ENCODE measurements at places on chromosomes 1 and 21.

DNA sequence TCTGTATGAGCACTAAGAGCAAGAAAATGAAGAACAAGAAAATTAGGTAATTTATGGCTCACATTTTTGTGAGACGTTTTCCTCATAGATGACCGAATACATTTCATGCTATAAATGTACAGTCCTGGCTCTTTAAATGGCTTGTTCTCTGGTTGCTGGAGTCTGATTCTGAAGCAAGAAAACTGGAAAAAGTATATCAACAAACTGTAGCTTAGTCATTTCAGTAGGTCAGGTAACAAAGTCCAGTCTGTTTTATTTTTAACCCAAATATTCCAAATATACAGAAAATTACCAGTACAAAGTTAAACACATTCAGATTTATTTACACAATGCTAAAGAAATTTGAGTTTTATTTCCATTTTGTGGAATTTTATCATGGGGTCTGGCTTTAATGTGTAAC lies 2.5 kb upstream of the MYBPHL start:
- DNase-seq: no peak

- no peak for DNase-seq
Measured at GRCh38 chr1:210347112-210347511, 18.4 kb downstream of the HHAT start.

DNA sequence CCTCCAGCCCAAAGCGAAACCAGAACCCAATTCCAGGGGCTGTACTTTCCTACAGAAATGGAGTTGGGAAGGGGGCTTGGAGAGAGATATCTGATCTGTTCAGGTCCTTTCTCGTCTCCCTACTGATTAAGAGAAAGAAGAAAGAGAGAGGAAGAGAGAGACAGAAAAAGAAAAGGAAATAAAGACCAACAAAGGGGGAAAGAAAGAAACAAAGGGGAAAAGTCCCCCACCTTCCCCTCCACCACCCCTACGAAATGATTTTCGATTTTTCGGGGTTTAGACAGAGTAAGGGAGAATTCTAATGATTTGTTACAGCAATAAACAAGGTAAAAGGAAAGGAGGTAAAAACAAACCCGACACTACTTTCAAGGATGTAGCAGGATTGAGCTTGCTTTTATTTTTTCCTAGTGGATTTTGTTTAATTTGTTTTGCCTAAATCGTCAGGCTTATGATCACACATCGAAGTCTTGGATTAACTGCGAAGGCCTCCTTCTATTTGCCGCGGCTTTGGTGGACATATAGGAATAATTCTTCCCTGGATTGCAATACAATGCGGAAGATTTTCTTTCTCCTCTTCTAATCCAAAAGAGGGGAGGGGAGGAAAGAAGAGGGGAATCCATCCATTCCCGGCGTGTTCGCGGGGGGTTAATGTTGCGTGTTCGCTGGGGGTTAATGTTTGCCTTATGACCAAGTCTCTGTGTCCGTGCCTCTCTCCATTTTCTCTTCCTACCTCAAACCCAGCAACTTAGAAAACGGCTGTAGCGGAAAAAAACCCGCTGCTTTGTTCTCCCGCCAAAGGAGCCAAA lies 1.9 kb downstream of the TAL1 start:
- DNase-seq: no peak

GRCh38 chr1:109632671-109633346 lies 13.2 kb downstream of the AMPD2 start:
- no peak for DNase-seq

- no peak for DNase-seq
Measured at GRCh38 chr1:158055854-158056253, 62.4 kb downstream of the KIRREL1 start.

- DNase-seq: no peak
Measured at GRCh38 chr1:77796695-77797405, 17.4 kb downstream of the MIGA1 start.

GRCh38 chr1:168531615-168532345 lies 12.0 kb downstream of the XCL2 start:
- no peak for DNase-seq

GRCh38 chr1:210360852-210361477 lies 32.3 kb downstream of the HHAT start:
- DNase-seq: peak; percentile 16

DNA sequence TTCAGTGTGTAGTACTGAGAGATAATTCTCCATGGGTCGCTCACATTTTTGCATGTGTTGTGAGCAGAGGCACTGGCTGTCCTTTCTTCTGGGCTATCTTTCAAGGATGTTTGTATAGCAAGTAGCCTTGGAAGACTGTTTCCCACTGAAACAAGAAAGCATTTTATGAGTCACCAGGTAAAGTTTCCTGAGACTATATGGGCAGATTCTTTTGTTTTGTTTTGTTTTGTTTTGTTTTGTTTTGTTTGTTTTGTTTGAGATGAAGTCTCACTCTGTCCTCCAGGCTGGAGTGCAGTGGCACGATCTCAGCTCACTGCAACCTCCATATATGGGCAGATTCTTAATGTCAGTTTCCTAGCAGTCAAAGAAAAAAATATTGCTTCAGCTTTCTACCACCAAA lies 912.6 kb downstream of the TTLL7 start:
- DNase-seq: no peak

- no peak for DNase-seq
Measured at GRCh38 chr1:203497269-203497777, 3.4 kb downstream of the OPTC start.

GRCh38 chr1:154342132-154342531 lies 16.8 kb downstream of the ATP8B2 start:
- DNase-seq: no peak

GRCh38 chr21:46188226-46189212 lies 4.3 kb upstream of the SPATC1L start:
- peak; percentile 41 for DNase-seq

DNA sequence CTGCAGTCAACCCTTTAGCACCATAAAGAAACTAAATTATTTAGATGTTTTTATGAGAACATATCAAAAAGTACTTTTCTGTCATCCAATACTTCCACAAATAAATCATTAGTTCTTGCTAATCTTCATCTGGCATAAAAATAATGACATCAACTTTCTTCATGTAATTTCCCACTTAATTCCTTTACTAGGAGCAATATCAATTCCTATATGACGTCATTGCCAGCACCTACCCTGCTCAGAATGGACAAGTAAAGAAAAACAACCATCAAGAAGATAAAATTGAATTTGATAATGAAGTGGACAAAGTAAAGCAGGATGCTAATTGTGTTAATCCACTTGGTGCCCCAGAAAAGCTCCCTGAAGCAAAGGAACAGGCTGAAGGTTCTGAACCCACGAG lies 116.9 kb downstream of the PTPRC start:
- DNase-seq: no peak

- DNase-seq: no peak
Measured at GRCh38 chr1:44418022-44418673, 13.1 kb downstream of the RNF220 start.

DNA sequence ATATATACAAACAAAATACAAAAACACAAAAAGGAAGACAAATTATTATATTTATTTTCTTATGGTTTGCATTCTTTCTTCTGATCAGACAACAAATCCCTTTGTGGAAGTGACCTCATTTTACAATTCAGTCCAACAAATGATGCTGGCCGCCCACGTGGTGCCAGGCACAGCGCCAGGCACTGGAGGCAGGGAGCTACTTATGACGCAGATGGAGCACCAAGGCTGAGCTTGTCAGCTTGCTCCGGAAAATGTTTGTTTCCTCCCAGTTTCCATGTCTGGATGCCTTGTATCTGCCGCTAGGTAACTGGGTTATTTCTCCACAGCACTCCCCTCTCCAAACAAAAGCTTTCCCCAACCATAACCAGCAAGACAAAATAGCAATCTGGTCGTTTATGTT lies 30.7 kb upstream of the CD34 start:
- no peak for DNase-seq

GRCh38 chr21:42234041-42234440 lies 15.1 kb downstream of the ABCG1 start:
- DNase-seq: no peak

GRCh38 chr1:5756434-5757186 lies 235.6 kb downstream of the NPHP4 start:
- no peak for DNase-seq

DNA sequence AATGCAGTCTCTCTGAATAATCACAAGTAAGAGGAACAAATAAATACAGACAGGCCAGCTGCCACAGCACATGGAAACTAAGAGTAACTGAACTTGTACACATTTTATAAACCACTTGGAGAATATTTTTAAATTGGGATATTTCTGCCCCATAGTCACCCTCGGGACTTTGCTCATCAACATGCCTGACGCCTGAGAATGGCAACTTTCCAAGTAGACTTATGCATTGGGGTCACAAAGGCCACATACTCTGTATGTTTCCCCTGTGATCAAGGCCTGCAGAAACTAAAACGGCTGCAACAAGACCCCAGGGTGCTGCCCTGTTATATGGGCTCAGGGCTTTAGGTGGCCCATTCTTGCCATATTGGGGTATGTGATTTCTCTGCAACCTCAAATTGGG lies 38.3 kb upstream of the GJA5 start:
- DNase-seq: no peak

DNA sequence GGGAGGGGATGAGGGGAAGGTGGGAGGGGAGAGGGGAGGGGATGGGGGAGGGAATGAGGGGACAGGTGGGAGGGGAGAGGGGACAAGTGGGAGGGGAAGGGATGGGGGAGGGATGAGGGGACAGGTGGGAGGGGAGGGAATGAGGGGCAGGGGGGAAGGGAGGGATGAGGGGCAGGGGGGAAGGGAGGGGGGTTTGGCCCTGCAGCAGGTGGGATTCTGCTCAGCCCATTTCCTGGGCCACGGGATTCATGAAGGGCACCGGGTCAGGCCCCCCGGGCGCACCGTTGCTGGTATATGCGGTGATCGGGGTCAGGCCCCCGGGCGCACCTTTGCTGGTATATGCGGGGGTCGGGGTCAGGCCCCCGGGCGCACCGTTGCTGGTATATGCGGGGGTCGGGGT lies 15.1 kb upstream of the SAMD11 start:
- no peak for DNase-seq

DNA sequence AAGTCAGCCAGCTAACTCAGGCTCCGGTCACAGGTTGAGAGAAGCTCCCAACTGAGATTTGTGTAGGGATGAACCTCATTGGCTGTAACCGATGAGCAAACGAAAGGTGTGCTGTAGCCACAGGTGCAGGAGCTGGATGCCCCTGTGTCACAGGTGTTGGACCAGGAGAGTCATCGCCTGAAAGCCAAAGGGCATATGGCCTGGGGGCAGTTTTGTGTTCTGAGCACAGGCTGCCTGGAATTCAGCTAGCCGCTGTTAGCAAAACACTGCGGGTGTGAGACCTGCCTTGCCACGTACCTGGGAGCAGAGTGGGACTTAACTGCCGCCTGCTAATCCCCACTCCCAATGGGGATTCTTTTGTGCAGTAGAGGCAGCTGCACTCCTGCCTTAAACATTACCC lies 55.3 kb downstream of the NEK7 start:
- DNase-seq: no peak

GRCh38 chr1:84946631-84947030 lies 50.3 kb downstream of the MCOLN2 start:
- DNase-seq: no peak

DNA sequence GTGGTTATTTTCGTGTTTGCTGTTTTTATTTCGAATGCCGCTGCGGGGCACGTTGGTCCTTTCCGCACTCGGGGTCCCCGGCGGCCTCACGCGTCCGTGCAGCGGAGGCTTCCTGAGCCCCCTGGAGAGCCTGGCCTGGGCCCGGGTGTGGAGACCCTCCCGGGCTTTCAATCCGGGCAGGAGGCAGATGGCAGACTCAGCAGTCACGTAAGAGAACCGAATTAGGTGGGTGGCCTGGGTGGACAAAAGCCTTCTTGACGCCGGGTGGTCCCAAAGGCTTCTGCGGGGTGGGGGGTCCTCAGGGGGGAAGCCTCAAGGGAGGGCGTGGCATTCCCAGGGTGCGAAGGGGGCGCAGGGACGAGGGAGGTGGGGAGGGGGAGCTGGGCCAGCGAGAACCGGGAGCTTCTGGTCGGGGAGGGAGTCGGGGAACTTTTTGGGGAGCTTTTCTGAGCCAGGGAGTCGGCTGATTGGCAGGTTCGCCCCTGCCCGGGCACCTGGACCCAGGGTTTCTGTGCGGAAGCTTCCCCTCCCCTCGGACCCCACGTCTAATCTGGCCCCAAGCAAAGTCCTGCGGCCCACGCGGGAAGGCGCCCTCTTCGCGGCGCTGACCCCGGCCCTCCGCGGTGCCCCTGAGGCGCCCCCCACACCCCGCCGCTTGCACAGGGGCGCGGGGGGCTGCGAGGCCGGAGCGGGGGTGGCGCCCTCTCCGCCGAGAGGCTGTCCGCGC lies 1.3 kb upstream of the HES4 start:
- DNase-seq: peak; percentile 52

GRCh38 chr1:226912587-226913176 lies 27.4 kb upstream of the COQ8A start:
- DNase-seq: peak; percentile 89

DNA sequence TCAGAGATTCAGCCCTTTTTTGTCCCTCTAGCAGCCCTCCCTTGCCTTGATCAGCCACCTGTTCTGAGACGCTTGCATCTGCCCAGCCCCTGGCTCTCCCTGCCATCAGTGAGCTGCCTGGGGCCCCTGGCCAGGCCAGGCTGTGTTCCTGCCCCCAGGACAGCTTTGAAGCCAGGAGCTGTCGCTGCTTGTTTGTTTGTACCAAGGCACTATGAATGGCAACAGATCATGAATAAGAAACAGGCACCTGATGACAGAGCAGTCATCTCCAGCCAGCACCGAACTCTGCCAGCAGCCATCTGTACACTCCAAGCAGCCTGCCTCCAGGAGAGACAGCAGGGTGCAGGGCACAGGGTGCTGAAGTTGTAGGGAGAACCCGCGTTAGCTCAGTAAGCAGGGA lies 8.1 kb upstream of the VWA5B1 start:
- DNase-seq: no peak

- DNase-seq: no peak
Measured at GRCh38 chr1:89897347-89898133, 76.7 kb downstream of the LRRC8D start.

DNA sequence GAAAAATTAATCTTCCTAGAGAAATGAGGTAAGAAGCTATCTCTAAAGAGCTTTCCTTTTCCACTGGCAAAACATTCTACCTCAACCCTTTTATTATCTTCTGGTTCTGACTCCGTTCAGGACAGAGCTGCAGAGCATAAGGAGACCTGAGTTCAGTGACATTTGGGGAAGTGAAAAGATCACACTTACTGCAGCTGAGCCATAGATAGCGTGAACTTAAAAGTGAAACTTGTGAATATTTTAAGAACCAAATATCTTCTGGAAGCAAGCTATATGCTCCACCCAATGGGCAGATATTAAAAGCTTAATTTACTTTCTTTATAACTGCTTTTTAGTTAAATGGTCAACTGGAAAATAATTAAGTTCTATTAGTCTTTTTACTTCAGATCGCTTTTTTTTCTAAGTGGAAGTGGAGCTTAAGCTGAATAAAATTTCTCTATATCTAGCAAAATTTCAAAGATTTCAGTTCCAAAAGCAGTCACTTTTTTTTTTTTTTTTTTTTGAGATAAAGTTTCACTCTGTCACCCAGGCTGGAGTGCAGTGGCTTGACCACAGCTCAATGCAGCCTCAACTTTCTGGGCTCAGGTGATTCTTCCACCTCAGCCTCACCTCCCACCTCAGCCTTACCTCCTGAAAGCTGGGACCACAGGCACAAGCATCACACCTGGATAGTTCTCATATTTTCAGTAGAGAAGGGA lies 11.9 kb downstream of the PTPN22 start:
- no peak for DNase-seq

Data from HuH-7.5 (cell line).